Heart left ventricle (tissue), 16 donors: ENCODE measurements at places on chromosomes 1 and 21. TPM values are rescaled to one million over a fixed set of nuclear protein-coding genes. Genes with fewer than 3 reads are reported as not detected.

The CENPF gene
- polyA plus RNA-seq = 0.04 TPM

The CFAP107 gene
- polyA plus RNA-seq = not detected

The KCNA3 gene
- 0.06 TPM for polyA plus RNA-seq

The TMEM82 gene
- not detected for polyA plus RNA-seq

The ASPM gene
- polyA plus RNA-seq = 0.08 TPM

The ANKRD45 gene
- polyA plus RNA-seq = not detected

The USF1 gene
- polyA plus RNA-seq = 43.0 TPM

The PRAMEF4 gene
- polyA plus RNA-seq = not detected

The FLVCR1 gene
- 0.84 TPM for polyA plus RNA-seq

The SERTAD4 gene
- 1.7 TPM for polyA plus RNA-seq

The ATP1A2 gene
- polyA plus RNA-seq = 79.3 TPM

The FGR gene
- polyA plus RNA-seq = 2.8 TPM

The CA14 gene
- 3.1 TPM for polyA plus RNA-seq

The TNFRSF1B gene
- 8.6 TPM for polyA plus RNA-seq

The GCSAML gene
- polyA plus RNA-seq = 0.04 TPM

The TENT5C gene
- polyA plus RNA-seq = 9.6 TPM

The MNDA gene
- 1.1 TPM for polyA plus RNA-seq

The PSMA5 gene
- 31.5 TPM for polyA plus RNA-seq

The AMIGO1 gene
- polyA plus RNA-seq = 4.6 TPM
